ENCODE measurements at places on chromosomes 2 and 18. TPM values are rescaled to one million over a fixed set of nuclear protein-coding genes. Genes with fewer than 3 reads are reported as not detected.

Gene FIGN
- 1.4 TPM for polyA plus RNA-seq

Gene TBR1
- not detected for polyA plus RNA-seq

Gene C2orf72
- 64.1 TPM for polyA plus RNA-seq

DNA sequence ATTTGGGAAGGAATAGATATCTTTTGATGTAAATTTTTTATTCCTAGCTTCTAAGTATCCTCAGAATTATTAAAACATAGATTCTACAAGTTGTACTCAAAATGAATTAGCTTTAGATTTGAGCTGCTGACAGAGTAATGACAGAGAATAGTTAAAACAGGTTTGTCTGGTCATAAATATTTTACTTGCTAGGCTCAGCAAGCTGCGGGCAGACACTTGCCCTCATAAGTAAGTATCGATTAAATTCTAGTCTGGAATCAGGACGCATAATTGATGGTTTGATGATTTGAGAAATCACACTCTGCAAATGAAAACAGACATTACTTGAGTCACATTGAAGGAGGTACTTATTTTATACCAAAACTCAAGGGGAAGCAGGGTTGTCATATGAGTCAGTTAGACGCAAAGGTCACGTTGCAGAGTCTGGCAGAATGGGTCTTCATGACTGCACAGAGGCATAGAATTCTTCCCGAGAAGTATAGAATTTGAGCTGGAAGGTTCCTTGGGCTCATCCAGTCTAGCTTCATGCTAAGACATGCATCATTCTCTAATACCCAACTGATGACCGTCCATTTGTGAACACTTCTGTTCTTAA, 27.5 kb downstream of the ARL4C start:
- DNase-seq = no peak
- H3K27ac ChIP-seq = no peak overlapping the region
- H3K27me3 ChIP-seq = no peaks in the 10 kb centered on the region

DNA sequence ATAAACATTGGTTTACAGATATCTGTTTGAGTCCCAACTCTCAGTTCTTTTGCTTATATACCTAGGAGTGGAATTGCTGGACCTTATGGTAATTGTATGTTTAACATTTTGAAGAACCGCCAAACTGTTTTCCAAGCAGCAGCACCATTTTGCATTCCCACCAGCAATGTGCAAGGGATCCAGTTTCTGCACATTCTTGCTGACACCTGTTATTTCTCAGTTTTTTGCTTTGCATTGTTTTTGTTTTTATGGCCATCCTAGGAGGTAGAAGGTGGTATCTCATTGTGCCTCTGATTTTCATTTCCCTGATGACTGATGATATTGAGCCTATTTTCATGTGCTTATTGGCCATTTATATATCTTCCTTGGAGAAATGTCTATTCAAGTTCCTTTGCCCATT, 71.2 kb downstream of the MCFD2 start:
- no peak for DNase-seq
- no peaks in the 10 kb centered on the region for H3K36me3 ChIP-seq
- no peaks in the 10 kb centered on the region for H3K27me3 ChIP-seq
- no peak overlapping the region for H3K27ac ChIP-seq

DNA sequence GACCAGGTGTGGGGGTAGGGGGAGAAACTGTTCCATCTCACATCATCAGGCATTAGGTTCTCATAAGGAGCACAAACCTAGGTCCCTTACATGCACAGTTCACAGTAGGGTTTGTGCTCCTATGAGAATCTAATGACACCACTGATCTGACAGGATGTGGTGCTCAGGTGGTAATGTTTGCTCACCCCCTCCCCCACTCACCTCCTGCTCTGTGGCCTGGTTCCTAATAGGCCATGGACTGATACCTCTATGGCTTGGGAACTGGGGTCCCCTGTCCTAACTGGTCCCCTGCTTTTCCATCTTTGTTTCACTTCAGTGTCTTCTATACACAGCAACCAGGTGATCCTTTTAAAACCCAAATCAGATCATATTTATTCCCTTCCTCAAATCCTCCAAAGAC, 267.8 kb downstream of the TNS1 start:
- no peak overlapping the region for H3K27ac ChIP-seq
- no peaks in the 10 kb centered on the region for H3K36me3 ChIP-seq
- no peaks in the 10 kb centered on the region for H3K4me1 ChIP-seq

GRCh38 chr2:19474128-19474527, 115.7 kb upstream of the OSR1 start:
- H3K4me1 ChIP-seq = peaks cover 3% of the 10 kb centered on the region
- no peaks in the 10 kb centered on the region for H3K27me3 ChIP-seq
- H3K36me3 ChIP-seq = no peaks in the 10 kb centered on the region
- peak; percentile 28 for DNase-seq

- no peaks in the 10 kb centered on the region for H3K36me3 ChIP-seq
- H3K27me3 ChIP-seq = no peaks in the 10 kb centered on the region
- H3K4me1 ChIP-seq = no peaks in the 10 kb centered on the region
- no peak overlapping the region for H3K27ac ChIP-seq
- DNase-seq = no peak
Measured at GRCh38 chr18:13173578-13174145, 44.9 kb upstream of the LDLRAD4 start.
